ENCODE measurements at places on chromosomes 4 and X.

GRCh38 chr4:73127839-73128453 lies 58.4 kb upstream of the COX18 start:
- no peak for DNase-seq

DNA sequence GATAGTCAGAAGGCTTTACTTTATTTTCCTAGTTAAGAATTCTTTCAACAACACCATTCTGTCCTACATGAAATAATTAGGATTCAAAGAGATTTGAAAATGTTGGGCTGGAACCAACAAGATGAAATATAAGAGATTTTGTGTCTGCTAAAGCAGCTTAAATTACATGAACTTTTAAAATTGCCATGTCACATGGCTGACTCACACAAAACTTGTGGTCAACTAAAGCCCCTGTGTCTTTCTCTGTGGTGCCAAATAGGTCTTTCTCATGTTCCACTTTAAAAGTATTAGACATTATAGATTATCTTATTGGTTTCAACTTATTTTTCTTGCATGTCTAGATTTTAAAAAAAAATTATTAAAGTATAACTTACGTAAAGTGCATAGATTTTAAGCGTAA lies 60.8 kb upstream of the FHL1 start:
- no peak for DNase-seq

GRCh38 chrX:46882266-46882665 lies 30.0 kb upstream of the JADE3 start:
- no peak for DNase-seq

DNA sequence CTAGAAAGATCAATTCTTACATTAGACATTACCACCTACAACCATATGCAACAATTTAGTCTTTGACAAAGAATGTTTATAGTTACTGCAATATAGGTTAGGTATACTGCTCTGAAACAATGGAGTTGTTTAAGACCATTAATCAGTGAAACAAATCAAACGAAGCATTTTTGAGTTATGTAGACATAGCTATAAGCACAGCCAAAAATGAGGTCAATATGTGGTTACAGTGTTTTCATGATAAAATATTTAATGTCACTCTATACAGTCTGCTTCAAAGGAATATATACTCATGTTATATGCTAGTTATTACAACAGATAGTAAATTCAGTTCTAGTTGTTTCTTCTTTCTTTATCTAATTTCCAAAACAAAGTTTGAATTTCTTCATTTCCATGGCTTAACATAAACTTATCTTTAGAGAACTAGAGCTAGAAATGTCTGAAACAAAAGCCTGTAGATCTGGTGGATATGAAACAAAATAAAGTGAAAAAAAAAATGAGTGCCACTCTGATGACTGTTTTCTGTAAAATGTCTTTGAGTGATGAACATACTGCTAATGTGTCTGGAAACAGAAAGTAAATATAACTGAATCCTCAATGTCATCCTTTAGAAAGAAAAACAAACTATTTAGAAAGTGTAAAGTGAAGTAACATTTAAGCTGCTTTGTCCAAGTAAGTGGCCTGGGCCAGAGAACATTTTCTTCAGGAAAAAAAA lies 809.0 kb downstream of the FAT4 start:
- DNase-seq: no peak
